Natural killer cell (primary cell): ENCODE measurements at places on chromosomes 12 and 14.

- DNase-seq: no peak
Observed at GRCh38 chr14:96096639-96097610, 57.8 kb downstream of the C14orf132 start.

DNA sequence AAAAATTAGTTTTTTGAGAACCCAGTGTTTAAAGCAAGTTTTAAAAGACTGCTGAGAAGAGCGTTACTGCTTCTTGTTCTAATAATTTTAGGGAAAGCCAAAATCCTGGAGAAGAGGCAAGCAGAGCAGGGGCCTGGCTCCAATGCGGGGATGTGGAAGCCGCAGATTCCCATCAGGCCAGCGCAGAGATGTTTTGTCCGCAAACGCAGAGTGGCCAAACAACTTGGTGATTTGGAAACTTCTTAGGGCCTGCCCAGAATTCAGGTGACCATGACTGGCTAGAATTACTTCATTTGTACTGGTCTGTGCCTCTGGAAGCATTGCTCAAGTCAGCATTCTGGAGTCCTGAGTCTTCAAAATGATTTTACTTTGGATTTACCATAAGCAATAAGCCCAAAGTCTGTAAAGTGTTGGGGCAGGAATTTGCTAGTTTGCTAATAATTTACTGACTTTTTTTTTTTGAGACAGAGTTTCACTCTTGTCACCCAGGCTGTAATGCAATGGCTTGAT, 208.4 kb downstream of the PPM1H start:
- no peak for DNase-seq

- DNase-seq: peak; percentile 12
Observed at GRCh38 chr12:92396647-92397252, 251.1 kb upstream of the BTG1 start.

- DNase-seq: no peak
Observed at GRCh38 chr12:121398355-121398754, 1.6 kb upstream of the RNF34 start.

DNA sequence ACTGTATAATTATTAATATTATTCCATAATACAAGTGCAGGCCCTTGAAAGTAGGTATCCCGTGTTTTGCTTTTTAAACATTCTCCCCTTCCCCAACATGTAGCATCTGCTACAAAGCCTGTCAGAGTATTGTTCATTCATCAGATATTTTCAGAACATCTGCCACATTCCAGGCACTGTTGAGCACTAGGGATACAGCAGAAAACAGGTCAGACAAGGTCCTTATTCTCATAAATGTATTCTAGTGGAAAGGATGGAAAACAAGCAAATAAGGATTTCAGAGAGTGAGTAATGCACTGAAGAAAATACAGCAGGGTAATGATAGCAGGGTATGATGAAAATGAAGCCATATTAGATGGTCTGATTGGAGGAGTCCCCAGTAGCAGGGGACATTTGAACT, 3.8 kb downstream of the ERP29 start:
- DNase-seq: no peak

DNA sequence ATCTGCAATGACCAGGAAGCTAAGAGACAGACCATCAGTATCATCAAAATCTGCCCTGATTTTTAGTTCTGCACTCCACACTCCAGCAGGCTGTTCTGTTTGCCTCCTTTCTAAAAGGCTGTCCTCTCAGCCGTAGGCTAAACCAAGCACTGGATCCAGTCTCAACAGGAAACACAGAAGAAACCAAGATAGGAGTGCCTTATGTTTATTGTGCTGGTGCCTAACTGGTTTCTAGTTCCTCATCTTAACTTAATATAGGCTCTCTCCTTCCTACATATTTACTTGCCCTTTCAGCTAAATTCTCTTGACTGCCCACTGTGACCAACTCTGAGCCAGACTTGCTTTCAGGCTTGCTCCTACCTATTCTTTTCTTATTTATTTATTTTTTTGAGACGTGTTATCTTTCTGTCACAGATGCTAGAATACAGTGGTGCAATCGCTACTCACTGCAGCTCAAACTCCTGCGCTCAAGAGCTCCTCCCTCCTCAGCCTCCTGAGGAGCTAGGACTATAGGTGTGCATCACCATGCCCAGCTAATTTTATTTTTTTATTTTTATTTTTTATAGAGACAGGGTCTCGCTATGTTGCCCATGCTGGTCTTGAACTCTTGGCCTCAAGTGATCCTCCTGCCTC, 30.8 kb downstream of the GALNT4 start:
- DNase-seq: no peak

- DNase-seq: no peak
Observed at GRCh38 chr12:30962047-30962446, 35.5 kb downstream of the TSPAN11 start.

GRCh38 chr12:71269281-71269598, 111.4 kb upstream of the TSPAN8 start:
- no peak for DNase-seq

- no peak for DNase-seq
Observed at GRCh38 chr14:67438969-67439368, 27.0 kb upstream of the PLEK2 start.

GRCh38 chr12:107411792-107412535, 273.6 kb upstream of the PWP1 start:
- DNase-seq: no peak

DNA sequence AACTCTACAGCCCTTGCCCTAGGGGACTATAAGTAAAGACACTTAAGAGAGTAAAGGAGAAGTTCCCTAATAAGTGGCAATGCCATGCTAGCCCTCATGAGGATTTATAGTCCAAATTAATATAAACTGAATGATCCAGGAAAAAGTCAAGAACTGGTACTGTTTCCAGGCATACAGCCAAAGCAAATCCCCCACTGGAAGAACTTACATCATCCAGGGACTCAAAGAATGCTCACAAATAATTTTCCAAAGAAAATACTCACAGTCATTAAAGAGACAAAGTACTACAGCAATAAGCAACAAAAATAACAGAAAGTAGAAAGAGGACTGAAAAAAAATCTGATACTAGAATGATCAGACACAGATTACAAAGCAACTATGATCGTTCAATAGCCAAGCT, 79.7 kb upstream of the RAP1B start:
- no peak for DNase-seq

GRCh38 chr12:123398550-123399254, 14.8 kb downstream of the KMT5A start:
- no peak for DNase-seq

GRCh38 chr14:87044807-87045206, 948.2 kb downstream of the GALC start:
- DNase-seq: no peak

- peak; percentile 35 for DNase-seq
Observed at GRCh38 chr14:55416866-55417265, 5.2 kb upstream of the ATG14 start.

DNA sequence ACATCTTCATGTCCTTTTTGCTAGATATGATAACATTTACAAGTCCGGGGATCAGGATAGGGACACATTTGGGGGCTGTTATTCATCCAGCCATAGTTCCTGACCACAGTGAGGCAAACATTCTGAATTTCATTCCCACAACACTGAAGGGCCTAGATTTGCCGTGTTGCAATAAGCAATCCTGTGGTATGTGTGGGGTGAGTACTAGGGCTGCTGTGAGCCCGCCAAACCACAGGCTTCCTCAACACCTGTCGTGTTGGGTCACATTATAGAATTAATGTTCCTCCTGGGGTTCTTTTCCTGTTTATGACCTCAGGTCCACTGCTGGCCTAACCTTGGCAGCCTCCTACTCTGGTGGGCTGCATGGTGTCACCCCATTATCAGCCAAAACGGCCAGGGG, 119.2 kb downstream of the TBC1D30 start:
- DNase-seq: no peak

- DNase-seq: no peak
Observed at GRCh38 chr12:5232291-5232690, 188.6 kb downstream of the KCNA5 start.

GRCh38 chr14:92248696-92249095, 74.3 kb upstream of the SLC24A4 start:
- DNase-seq: no peak

GRCh38 chr12:60981473-60981872, 1278.7 kb upstream of the USP15 start:
- no peak for DNase-seq

DNA sequence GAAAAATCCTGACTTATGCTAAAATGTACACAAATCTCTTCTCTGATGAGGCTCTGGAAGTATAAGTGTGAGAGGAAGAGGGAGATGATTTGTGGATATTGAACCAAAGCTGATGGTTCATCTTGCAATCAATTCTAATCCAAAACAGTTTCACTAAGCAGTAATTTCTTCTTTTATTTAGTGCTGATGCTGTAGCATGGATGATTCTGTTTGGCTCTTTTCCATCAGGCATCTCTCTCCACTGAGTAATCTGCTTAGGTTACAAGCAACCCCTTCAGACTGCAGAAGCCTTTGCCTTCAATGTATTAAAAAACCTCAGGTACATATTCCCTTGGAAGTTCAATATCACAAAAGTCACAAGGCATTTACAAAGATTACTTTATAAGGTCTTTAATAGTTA, 159.1 kb upstream of the CCDC198 start:
- DNase-seq: no peak
